Left lung (tissue), 14 donors: ENCODE measurements at places on chromosomes 12 and 14. TPM values are rescaled to one million over a fixed set of nuclear protein-coding genes. Genes with fewer than 3 reads are reported as not detected.

The INHBC gene
- 0.17 TPM for polyA plus RNA-seq

DNA sequence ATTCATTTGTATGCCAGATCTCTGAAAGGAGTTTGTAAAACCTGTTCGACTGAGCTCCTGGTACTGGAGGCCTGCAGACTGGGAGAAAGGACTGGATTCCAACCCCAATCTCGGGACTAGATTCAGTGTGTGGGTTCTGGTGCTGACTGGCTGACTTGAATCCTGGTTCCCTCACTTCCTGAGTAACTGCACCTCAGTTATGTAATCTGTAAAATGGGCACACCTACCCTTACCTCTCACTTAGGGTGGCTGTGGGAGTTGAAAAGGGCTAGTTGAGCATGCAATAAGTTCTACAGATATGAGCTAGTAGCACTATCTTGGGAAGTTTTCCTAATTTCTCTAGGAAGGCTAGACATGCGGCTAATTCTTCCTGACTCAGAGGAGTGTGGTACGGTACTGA is 621.3 kb upstream of the TBX3 start:
- DNase-seq, result no peak
- no peak overlapping the region for H3K4me3 ChIP-seq
- H3K27ac ChIP-seq, result no peak overlapping the region
- no peaks in the 10 kb centered on the region for H3K36me3 ChIP-seq

DNA sequence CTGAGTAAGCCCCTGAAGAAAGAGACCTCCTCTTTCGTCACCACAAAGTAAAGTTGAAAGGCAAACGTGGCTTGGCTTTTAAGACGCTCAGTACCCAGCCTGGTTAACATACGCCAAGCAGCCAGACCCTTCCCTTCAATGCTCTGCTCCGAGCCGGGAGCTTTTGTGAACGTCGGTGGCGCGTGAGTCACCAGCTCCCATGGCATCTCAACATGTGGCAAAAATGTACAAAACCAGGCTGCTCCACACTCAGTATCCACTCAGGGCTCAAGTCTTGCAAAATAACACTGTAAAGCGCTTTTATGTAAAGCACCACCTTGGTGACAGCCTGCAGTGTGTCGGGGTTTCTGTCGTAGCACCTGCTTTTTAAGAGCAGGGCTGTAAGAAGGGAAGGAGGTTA is 89.0 kb downstream of the SETD3 start:
- no peak overlapping the region for H3K4me3 ChIP-seq
- DNase-seq, result no peak
- no peaks in the 10 kb centered on the region for H3K4me1 ChIP-seq
- H3K27ac ChIP-seq, result no peak overlapping the region
- peaks cover under 1% of the 10 kb centered on the region for H3K27me3 ChIP-seq
- H3K36me3 ChIP-seq, result peaks cover 23% of the 10 kb centered on the region

GRCh38 chr14:70776197-70776596 is 33.1 kb downstream of the MAP3K9 start:
- H3K27me3 ChIP-seq, result no peaks in the 10 kb centered on the region
- no peaks in the 10 kb centered on the region for H3K36me3 ChIP-seq
- peaks cover 12% of the 10 kb centered on the region for H3K4me1 ChIP-seq
- no peak for DNase-seq

The RHEBL1 gene
- polyA plus RNA-seq, result 3.5 TPM

GRCh38 chr14:60968099-60968498 is 12.8 kb downstream of the TRMT5 start:
- no peak overlapping the region for H3K27ac ChIP-seq
- no peaks in the 10 kb centered on the region for H3K27me3 ChIP-seq
- no peaks in the 10 kb centered on the region for H3K36me3 ChIP-seq
- DNase-seq, result no peak

- no peaks in the 10 kb centered on the region for H3K36me3 ChIP-seq
- no peaks in the 10 kb centered on the region for H3K4me1 ChIP-seq
- no peak overlapping the region for H3K4me3 ChIP-seq
- H3K27me3 ChIP-seq, result no peaks in the 10 kb centered on the region
- no peak overlapping the region for H3K27ac ChIP-seq
Measured at GRCh38 chr14:58738876-58739275, 101.1 kb downstream of the DACT1 start.

The GLIPR1 gene
- polyA plus RNA-seq, result 12.5 TPM

GRCh38 chr14:76456200-76456599 is 80.3 kb downstream of the ESRRB start:
- H3K4me1 ChIP-seq, result no peaks in the 10 kb centered on the region
- H3K4me3 ChIP-seq, result no peak overlapping the region
- no peaks in the 10 kb centered on the region for H3K36me3 ChIP-seq
- H3K27me3 ChIP-seq, result no peaks in the 10 kb centered on the region
- peak; percentile 27 for DNase-seq
- H3K27ac ChIP-seq, result no peak overlapping the region

GRCh38 chr14:69719501-69719951 is 47.4 kb upstream of the SRSF5 start:
- peak overlapping the region; percentile 73 for H3K27ac ChIP-seq
- peaks cover 6% of the 10 kb centered on the region for H3K36me3 ChIP-seq
- H3K4me1 ChIP-seq, result peaks cover 24% of the 10 kb centered on the region
- DNase-seq, result peak; percentile 56
- no peaks in the 10 kb centered on the region for H3K27me3 ChIP-seq

DNA sequence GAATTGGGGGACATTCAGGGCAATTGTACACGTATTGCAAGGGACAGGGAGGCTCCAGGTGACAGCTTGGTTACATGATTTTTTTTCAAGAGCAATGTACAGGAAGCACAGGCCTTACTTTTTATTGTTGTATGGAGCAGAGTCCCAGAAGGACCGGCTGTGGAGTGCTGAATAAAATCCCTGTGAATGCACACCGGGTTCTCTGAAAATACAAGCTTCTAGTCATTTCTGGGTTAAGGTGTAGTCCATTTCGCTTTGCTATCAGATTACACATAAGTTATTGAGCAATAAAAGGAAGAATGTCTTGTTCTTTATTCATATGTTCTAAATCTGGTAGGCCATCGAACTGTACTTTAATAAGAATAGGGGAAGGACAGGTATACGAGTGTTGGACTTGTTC is 52.2 kb downstream of the PDE3A start:
- no peak overlapping the region for H3K4me3 ChIP-seq
- no peaks in the 10 kb centered on the region for H3K27me3 ChIP-seq
- H3K4me1 ChIP-seq, result no peaks in the 10 kb centered on the region
- no peak for DNase-seq
- H3K36me3 ChIP-seq, result no peaks in the 10 kb centered on the region

DNA sequence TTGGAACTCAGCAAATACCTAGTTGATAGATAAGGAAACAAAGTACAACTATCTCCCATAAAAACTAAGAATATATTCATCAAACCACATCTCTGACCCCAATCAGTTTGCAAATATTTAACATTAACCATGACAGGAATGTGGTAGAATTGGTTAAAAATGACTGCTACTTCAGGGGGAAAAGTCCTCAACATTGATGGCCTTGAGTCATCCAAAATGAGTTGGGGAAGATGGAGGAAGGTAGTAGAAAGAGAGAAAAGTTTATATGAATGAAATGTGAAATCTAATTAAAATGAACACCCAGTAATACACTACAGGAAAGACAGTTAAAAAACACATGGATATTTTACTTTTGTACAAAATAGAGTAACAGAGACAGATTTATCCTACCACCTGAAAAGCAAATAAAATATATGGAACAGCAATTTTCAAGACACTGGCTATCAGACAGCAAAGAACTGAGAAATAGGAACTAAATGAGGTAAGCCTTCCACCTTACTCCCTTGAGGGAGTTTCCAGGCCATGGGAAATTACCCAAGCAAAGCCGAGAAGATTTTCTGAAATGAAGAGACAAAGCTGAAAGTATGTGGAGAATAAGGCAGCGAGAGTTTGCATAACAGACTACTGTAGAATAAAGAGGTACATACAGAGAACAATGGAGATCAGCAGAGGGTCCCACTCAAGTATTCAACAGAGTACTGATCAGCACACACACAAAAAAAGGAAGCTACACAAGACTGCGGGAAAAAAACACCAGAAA is 49.6 kb downstream of the TC2N start:
- no peak for DNase-seq
- H3K27ac ChIP-seq, result no peak overlapping the region
- H3K36me3 ChIP-seq, result no peaks in the 10 kb centered on the region
- H3K4me1 ChIP-seq, result no peaks in the 10 kb centered on the region

DNA sequence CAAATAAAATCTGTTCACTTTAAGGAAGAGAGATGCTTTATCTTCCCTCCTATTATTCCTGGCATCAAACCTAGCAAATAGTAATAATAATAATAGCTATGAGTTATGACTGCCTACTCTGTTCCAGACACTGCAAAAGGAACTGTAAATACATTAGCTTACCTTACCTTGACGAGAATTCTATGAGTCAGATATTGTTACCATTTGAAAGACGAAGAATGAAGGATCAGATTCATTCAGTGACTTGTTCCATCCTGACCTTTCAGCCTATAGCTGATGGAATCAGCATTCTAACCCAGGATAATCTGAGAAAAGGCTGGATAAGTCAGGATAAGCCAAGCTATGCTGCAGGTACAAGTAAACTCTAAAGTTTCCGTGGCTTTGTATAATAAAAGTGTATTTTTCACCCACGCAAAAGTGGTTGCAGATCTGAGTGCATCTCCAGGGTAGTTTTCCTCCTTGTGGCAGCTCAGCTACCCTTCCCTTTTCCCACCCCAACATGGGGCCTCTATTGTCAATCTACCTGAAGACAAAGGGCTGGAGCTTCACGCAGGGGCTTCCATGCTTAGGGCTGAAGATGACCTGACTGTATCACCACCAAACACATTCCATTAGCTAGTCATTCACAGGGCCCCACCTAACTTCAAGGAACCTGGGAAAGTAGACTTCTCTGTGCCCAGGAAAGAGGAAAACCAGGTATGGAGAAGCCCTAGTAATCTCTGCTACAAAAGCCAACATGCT is 57.2 kb upstream of the CCND2 start:
- no peak overlapping the region for H3K4me3 ChIP-seq
- H3K36me3 ChIP-seq, result no peaks in the 10 kb centered on the region
- peaks cover 3% of the 10 kb centered on the region for H3K27me3 ChIP-seq
- no peak for DNase-seq
- H3K27ac ChIP-seq, result peak overlapping the region; percentile 76
- H3K4me1 ChIP-seq, result no peaks in the 10 kb centered on the region

DNA sequence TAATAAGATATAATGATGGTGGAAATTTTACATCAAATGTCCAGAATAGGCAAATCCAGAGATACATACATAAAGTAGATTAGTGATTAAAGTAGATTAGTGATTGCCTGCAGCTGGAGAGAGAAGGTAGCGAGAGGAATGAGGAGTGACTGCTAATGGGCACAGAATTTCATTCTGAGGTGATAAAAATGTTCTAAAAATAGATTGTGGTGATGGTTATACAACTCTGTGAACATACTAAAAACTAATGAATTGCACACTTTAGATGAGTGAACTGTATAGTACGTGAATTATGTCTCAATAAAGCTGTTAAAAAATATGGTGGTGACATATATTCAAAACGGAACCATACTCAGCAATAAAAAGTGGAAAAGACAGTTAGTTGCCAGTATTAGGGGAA is 41.7 kb downstream of the PPP2R5E start:
- no peak overlapping the region for H3K27ac ChIP-seq
- no peaks in the 10 kb centered on the region for H3K4me1 ChIP-seq
- DNase-seq, result no peak
- no peak overlapping the region for H3K4me3 ChIP-seq

DNA sequence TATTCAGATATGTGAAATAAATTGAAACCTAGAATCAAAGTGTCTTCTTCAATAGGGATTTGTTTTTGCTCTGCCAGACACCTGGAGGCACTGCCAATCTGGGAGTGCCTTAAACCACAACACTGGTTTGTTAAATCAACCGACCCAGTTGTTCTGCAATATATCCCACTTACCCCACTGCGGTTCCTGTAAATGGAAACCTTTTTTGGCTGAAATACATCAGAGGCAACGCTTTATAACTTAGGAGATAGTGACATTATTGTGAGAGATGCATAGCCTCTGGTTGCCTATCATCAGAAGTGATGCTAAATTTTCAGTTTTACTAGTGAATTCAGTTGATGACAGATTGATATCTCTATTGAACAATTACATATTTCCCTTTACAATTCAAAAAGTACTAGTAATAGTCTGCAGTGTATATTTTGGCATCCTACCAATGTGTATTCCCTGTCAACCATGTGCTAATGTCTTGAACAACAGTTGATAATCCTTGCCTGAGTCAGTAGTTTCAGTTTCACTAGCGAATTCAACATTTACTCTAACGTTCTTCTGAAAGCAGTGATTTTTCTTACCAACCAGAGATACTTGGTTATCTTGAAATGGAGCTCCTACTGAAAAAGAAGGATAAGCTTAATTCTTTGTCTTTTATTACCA is 30.5 kb downstream of the PPP2R5C start:
- H3K27me3 ChIP-seq, result no peaks in the 10 kb centered on the region
- H3K4me1 ChIP-seq, result peaks cover 15% of the 10 kb centered on the region
- H3K4me3 ChIP-seq, result peak overlapping the region; percentile 0
- peak overlapping the region; percentile 47 for H3K27ac ChIP-seq

GRCh38 chr14:24876996-24877395 is 173.0 kb downstream of the STXBP6 start:
- H3K27ac ChIP-seq, result no peak overlapping the region
- no peak overlapping the region for H3K4me3 ChIP-seq
- H3K36me3 ChIP-seq, result no peaks in the 10 kb centered on the region
- no peaks in the 10 kb centered on the region for H3K4me1 ChIP-seq
- H3K27me3 ChIP-seq, result no peaks in the 10 kb centered on the region

The CCDC38 gene
- 1.1 TPM for polyA plus RNA-seq

- no peaks in the 10 kb centered on the region for H3K4me1 ChIP-seq
- H3K36me3 ChIP-seq, result no peaks in the 10 kb centered on the region
- H3K4me3 ChIP-seq, result no peak overlapping the region
- no peak overlapping the region for H3K27ac ChIP-seq
- H3K27me3 ChIP-seq, result no peaks in the 10 kb centered on the region
Measured at GRCh38 chr14:77355811-77356210, 21.1 kb downstream of the TMED8 start.

DNA sequence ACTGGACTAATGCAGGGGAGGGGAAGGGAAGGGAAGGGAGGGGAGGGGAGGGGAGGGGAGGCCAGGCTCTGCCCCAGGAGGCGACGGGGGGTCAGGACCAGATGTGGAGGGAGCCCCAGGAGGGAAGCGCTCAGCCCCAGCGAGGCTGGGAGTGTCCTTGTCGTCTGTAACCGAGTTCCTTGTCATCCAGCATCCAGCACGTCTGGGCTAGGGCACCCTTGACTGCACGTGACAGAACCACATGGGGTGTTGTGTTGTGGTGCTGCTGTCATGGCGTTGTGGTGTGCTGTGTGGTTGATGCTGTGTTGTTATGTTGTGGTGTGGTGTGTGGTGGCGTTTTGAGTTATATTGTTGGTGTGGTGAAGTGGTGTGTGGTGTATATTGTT is 28.4 kb upstream of the SFSWAP start:
- no peaks in the 10 kb centered on the region for H3K36me3 ChIP-seq
- H3K27me3 ChIP-seq, result peaks cover 26% of the 10 kb centered on the region
- DNase-seq, result no peak

GRCh38 chr12:118190266-118190665 is 54.3 kb downstream of the PEBP1 start:
- no peaks in the 10 kb centered on the region for H3K36me3 ChIP-seq
- peak overlapping the region; percentile 6 for H3K4me3 ChIP-seq
- no peaks in the 10 kb centered on the region for H3K27me3 ChIP-seq
- H3K27ac ChIP-seq, result peak overlapping the region; percentile 34
- H3K4me1 ChIP-seq, result peaks cover 5% of the 10 kb centered on the region

The E2F7 gene
- polyA plus RNA-seq, result 6.8 TPM

GRCh38 chr14:61638595-61639387 is 56.5 kb upstream of the HIF1A start:
- H3K27ac ChIP-seq, result no peak overlapping the region
- no peak overlapping the region for H3K4me3 ChIP-seq
- H3K36me3 ChIP-seq, result no peaks in the 10 kb centered on the region
- no peak for DNase-seq

- DNase-seq, result no peak
- no peaks in the 10 kb centered on the region for H3K27me3 ChIP-seq
- peaks cover 100% of the 10 kb centered on the region for H3K4me1 ChIP-seq
- peak overlapping the region; percentile 88 for H3K27ac ChIP-seq
Measured at GRCh38 chr12:120230974-120231315, 30.0 kb upstream of the RPLP0 start.

The KRT78 gene
- polyA plus RNA-seq, result 0.14 TPM

The IL26 gene
- polyA plus RNA-seq, result not detected

The MIP gene
- not detected for polyA plus RNA-seq

The BCL11B gene
- 3.2 TPM for polyA plus RNA-seq
